T-helper 22 cell (primary cell): ENCODE measurements at places on chromosomes 6 and 20.

DNA sequence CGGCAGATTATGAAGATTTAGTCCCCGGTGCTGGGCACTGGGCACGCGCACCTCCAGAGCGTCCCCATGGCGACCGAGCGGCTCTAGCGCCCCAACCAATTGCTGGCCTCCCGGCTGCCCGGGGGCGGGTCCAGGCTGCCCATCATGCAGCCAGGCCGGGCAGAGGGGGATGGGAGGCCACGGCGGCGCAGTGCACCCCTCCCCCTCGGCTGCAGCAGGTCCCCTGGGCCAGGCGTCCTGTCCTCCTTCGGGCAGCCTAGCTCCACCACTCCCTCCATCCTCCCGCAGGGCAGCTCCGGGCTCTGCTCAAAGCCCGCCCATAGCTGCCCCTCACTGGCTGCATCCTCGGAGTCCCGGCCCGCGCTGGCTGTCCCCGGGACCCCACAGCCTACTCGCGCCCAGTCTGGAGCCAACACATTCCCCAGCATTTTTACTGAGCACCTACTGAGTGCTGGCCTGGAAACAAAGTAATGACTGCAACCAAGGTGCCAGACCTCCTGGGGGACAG is 99.4 kb downstream of the ASXL1 start:
- no peak for DNase-seq

DNA sequence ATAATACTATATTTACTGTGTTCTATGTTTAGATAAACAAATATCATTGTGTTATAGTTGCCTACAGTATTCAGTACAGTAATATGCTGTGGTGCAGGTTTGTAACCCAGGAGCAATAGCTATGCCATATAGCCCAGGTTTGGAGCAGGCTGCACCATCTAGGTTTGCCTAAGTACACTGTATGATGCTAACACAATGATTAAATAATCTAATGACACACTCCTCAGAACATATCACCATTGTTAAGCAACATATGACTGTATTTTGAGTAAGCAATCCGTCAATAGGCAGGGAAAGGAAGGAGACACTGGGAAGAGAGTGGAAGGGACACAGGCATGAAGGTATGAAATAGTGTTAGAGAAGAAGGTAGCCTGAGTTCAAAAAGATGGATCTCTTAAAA is 369.9 kb downstream of the PKHD1 start:
- DNase-seq: no peak

DNA sequence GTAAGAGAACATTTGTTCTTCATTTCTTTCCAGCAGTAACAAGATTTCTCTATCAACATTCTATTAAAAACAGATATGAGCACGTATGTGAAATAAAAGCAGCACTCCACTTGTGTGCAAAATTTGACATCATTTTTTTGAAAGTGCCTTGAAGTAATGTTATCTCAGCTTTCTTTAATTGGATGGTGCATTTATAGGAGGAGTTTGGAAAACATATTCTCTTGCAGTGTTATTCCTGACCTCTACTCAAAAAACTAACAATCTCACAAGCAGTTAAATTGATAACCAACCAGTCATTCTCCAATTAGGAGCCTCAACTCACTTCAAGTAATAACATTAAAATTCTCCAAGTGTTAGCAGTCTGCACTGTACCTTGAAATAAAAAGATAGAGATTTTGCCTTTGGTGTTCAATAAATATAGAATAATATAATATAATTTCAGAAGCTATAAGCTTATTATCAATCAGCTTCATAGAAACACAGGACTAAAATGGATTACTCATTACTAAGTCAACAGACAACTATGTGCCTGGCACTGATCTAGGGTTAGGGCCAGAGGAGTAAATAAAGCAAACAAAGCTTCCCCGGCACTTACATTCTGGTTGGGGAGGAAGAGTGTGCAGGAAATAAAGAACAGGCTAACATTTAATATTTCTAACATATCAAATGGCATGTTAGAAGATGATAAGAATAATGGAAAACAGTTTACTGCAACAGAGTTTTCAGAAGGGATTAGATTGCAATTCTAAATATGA is 149.0 kb upstream of the SGK1 start:
- DNase-seq: no peak

GRCh38 chr6:84135291-84135690 is 92.2 kb downstream of the CEP162 start:
- DNase-seq: no peak

DNA sequence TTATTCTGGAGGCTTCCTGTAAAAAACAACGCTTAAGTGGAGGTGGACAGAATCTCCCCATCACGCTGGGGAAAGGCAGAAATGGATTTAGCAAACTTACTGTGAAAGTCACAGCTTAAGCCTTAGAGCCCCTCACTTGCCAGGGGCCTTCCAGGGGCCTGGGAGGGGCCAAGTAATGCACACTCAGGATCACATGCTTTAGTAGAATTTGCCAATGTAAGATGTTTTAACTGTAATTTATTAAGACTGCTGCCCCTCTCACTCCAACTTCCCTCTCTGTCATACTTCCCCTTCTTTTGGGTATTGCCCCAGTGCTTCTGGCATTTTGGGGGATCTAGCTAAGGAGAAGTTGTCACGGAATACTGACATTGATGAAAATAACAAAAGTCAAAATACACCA is 12.6 kb upstream of the ADA start:
- DNase-seq: no peak

- no peak for DNase-seq
Observed at GRCh38 chr6:27839626-27840475, 72.3 kb downstream of the OR2B2 start.

DNA sequence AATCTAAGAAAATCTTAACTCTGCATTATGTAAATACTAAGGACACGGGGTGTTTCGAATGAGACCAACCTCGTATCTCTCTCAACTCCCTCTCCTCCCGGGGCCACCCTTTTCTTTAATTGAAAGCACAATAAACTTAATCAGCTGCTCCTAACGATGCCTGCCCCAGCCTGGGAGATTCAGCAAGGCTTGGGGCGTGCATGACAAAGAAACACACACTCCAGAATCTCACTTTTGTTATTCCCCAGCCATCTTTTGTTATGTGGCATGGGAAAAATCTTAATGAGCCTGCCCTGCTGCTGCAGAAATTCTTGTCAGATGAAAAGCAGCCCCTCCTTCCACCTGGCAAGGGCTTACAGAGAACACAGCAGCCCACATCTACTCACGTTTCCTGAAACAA is 117.4 kb downstream of the TTLL2 start:
- no peak for DNase-seq

DNA sequence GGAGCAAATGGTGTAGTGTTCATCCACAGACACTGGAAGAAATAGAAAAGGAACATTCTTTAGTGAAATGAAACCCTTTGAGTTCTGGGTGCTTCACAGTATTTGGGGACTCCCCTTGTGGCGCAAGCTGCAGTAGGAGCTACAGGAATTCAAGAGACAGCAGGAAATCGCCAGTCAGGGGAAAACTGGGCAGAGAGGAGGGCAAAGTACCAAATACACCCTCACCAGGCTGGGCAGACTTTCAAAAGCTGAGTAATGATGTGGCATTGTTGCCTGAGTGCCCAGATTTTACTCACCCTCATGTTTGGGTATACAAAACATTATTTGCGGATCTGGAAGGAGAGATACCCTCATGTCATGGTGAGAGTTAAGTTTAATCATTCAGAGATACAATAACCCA is 97.9 kb downstream of the SOD2 start:
- no peak for DNase-seq

DNA sequence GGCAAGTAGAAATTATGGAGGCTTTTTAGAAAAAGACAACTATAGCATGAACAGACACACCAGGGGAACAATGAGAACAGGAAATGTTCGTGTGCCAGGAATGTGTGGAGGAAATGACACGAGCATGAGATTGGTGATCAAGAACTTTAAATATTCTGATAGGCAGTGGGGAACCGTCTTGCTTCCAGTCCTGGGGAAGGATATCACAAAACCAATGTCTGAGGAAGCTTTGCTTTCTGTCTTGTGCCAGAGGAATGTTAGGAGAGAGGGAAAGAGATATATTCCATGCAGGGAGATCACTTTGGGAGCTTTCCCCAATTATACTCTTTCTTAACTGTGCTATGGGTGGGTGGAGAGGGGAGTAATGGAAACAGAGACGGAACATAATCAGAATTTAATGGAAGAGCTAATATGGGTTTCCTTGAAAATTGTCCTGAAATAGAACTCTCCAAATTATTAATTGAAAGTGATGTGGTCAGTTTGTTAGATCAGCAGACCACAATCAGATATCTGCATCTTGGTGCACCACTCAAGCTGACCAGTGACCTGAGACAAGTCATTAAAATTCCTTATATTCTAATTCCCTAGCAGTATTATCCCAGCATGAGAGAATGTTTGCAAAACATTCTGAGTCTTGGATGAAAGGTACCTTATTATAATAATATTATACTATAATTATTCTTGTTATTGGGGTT is 178.2 kb downstream of the SOX4 start:
- DNase-seq: no peak

GRCh38 chr20:3102575-3103368 is 18.2 kb upstream of the AVP start:
- no peak for DNase-seq

DNA sequence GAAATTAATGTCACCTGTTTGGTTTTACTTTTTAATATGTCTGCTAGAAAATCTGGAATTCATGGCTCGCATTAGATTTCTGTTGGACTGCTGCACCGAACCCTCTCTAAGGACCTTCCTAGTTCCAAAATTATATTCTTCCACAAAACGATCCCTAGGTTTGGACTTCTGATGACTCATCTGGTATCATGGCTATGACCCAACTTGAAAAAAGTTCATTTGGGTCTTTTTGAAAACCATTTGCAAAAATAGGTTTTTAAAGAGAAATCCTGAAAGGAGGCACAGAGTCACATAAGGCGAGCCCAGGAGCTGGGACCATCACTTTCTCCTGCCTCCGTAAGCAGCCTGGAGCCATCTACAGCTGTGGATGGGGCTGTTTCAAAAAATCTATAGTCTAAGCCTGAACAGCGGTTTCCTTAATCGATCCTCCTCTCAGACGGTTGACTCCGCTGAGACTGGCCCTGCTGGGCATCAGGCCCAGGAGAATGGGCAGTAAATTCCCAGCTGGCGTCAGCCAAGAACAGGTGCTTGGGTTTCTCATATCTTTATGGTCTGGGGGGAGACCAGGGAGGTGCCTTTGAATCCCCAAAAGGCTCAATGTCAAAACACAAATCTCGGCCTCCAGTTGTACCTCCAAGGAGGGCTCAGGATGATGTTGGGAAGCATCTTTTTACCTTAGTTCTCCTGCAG is 44.6 kb downstream of the SLC24A3 start:
- no peak for DNase-seq

- no peak for DNase-seq
Observed at GRCh38 chr20:53809728-53810365, 216.2 kb upstream of the ZNF217 start.

GRCh38 chr6:111823831-111824607 is 49.2 kb downstream of the FYN start:
- DNase-seq: no peak

- no peak for DNase-seq
Observed at GRCh38 chr6:167267921-167268401, 23.2 kb upstream of the UNC93A start.

DNA sequence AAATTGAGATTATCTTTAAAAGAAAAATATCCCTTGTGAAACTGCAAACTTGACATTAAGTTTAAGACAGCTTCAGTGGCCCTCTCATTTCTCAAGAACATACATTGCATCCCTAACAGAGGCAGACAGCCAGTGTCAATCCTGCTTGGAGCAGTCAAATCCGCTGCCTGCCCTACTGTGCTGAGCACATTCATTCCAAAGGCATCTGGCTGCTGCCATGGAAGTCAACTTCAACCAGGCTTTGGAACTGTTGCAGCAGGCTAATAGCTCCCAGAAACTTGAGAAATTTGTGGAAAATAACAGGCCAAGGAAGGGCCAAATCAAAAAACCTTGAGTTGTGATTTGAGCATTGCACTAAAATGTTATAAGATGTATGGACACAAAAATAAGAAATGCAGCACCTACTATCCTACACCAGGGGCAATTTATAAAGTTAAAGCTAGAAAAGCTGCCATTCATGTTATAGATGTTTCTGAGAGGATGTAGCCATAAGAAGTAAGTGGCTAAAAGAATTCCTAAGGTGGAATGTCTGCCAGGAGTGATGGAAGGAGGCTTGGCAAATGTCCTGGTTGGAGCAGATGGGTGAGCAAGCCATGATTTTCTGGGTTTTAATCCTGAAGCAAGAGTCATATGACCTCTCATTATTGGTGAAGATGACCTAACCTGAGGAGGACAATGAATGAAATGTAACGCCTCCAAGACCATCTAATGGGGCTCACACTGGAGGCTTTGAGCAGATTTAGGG is 31.4 kb upstream of the HAO1 start:
- no peak for DNase-seq

GRCh38 chr6:125943528-125944433 is 12.8 kb upstream of the HINT3 start:
- no peak for DNase-seq

DNA sequence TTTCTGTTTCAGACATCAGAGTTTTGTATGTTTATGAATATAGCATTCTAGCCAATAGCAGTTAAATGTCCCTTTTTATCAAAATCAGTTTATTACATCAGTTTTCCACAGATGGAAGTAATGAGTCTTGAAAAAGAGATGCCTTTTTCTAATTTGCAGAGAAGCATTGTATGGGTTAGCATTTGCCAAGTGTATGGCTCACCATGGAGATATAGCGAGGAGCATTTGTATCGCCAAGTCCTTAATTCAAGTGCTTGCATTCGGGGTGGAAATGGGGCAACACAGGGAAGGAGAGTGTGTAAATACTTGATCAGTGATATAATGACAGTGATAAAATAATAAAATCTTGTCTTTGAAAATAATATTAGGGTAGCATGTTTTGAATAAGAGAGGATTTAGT is 42.9 kb downstream of the TXLNB start:
- DNase-seq: no peak

GRCh38 chr6:142210606-142211005 is 63.5 kb downstream of the VTA1 start:
- DNase-seq: no peak

DNA sequence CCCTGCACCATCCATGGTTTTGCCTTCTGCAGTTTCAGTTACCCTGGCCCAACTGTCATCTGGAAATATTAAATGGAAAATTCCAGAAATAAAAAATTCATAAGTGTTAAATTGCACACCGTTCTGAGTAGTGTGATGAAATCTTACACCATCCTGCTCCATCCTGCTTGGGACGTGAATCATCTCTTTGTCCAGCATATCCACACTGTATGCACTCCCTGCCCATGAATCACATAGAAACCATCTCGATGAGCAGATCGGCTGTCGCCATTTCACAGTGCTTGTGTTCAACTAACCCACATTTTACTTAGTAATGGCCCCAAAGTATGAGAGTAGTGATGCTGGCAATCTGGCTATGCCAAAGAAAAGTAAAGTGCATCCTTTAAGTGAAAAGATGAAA is 105.9 kb upstream of the ID4 start:
- DNase-seq: no peak

DNA sequence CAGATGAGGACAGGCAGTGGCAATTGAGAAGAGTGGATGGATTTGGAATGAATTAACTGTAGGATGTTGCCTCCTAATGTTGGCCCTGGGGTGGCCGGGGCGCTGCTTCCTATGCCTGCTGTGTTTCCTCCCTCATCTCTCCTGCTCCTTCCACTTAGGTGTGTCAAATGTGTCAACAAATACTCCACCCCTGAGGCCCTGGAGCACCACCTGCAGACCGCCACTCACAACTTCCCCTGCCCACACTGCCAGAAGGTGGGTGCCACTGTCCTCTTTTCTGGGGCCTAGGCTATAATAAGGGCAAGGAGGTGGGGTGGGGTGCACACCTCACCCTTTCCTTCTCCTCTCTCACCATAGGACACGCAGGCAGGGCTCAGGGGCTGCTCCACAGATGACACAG is 30.0 kb upstream of the CHMP4B start:
- DNase-seq: no peak

- no peak for DNase-seq
Observed at GRCh38 chr6:6503191-6503590, 85.3 kb upstream of the LY86 start.

GRCh38 chr6:170035901-170036304 is 255.0 kb downstream of the DLL1 start:
- no peak for DNase-seq
